Midbrain (tissue), 1 donor: ENCODE measurements at places on chromosomes 3 and 15.
A peak's percentile ranks its signal among the peaks of the same experiment; 100 is the strongest.

DNA sequence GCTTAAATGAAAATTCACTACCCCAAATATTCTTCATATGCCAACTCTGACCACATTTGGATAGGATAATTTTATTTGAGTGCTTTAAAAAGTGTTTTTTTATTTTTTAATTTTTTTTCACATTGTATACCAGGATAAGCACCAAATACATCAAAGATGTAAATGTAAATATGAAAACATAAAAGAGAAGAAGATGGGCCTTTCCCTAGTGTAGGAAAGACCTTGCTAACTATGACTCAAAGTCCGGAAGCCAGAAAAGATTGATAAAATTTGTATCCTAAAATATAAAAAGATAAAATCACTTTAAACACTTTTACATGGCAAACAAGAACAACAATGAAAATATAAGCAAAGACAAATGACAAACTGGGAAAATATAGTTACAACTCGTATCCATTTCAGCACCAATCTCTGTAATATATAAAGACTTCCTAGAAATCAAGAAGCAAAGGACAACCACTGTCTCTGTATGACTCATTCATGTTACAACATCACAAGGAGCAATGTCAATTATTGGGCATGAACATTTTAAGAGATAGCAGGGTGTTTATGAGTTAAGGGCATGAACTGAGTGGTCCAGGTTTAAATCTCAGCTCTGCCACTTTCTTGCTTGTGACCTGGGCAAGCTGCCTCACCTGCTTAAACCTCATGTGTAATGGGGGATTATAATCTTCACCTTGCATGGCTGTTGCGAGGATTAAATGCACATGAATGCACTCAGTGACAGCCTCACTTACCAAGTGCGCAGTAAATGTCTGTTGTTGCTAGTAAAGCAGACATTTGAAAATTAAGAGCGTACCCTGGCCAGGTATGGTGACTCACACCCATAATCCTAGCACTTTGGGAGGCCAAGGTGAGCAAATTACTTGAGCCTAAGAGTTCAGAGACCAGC, 25.3 kb upstream of the ARHGEF3 start:
- no peak for DNase-seq

DNA sequence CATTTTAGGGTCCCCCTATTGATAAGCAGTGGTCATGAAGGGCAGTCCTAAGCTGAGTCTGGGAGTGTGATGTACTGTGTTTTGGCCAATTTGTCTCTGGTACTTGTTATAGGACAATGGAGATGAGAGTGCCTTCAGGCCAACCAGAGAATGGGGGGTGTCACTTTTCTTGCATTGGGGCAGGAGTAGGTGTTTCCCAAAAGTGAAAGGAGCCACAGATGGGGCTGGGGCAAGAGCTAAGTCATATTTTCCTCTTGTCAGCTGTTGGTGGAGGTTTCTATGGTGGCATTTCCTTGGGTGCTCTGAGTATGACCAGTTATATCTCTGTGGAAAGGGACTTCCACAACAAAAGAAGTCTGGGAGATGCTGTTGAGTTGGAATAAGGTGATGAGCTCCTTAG, 24.7 kb upstream of the BSN start:
- DNase-seq: no peak

- no peak for DNase-seq
Measured at GRCh38 chr3:195873971-195874370, 34.4 kb downstream of the TNK2 start.

DNA sequence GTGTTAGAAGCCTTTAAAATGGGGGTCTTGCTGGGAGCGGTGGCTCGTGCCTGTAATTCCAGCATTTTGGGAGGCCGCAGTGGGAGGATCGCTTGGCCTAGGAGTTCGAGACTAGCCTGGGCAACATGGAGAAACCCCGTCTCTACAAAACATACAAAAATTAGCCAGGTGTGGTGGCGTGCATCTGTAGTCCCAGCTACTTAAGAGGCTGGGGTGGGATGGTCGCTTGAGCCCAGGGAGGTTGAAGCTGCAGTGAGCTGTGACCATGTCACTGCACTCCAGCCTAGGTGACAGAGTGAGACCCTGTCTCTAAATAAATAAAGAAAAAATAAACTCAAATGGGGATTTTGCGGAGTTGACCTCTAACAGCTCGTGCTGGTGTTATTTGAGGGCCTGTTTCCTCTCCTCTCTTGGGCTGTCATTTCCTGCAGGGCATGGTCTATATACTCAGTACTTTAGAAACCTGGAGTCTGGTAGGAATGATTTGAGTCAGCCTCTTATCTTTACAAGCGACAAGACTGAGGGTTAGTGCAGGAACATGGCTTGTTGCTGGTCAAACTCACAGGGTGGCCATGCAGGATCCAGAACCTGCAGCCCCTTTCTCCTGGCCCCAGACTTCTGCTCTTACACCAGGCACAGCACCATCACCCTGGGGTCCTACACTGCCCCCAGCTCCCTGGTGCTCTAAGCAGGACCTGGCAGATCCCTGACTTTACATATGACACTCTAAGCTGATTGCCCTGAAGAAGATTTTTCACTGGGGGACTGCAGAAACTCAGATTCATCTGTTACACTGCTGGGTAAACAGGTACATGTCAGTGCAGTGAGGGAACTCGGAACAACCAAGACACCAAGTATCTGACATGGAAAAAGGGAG, 15.1 kb downstream of the EHD4 start:
- no peak for DNase-seq

GRCh38 chr3:178172121-178172520, 364.1 kb upstream of the KCNMB2 start:
- DNase-seq: no peak

DNA sequence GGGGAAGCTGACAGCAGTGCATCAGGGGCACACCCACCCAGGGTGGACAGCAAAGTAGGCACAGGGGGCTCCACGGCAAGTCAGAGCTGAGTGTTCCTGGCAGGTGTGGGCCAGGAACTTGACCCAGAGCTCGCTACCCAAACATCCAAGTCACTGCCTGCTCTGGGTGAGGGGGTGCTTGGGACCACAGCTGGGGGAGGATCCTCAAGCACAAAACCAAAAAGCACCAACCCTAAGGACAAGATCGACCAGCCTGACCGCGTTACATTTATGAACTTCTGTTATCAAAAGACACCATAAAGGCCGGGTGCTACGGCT, 101.2 kb downstream of the CHSY1 start:
- DNase-seq: no peak

- DNase-seq: no peak
Measured at GRCh38 chr15:60469893-60470641, 8.9 kb downstream of the ICE2 start.

DNA sequence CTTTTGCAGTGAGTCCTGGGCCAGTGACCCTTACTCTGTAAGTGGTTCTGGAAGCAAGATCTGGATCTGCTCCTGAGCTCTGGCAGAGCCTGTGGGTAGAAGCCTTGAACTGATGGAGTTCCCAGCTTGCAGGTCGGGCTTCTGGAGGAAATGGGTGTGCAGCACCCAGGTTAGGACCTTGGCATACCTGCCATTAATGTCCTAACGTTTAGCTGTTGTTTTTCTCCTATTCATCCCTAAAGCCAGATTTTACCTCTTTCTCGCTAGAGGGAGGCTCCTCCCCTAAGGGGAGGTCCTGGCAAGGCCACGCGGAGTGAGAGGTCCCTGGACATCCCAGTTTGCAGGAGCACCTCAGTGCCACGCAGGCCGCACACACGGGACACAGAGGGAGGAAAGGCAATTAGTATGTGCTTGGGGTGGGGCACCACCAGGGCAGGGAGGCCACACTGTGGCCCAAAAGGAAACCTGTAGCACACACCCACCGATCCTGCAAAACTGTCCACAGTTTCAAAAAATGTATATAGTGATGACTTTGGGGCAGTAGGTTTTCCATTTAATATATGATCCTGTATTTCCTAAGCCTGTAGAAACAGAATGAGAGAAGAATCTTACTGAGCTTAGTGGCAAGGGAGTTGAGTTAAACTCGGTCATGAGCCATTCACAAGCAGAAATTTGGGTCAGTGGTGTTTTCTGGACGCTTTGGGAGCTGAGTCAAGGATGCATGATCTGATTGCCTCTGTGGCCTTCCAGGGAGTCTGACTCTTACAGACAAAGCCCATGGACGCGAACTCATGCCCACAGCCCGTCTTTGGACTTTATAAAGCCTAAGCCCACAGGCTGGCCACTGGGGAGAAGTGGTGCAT, 148.7 kb downstream of the LRRK1 start:
- no peak for DNase-seq

DNA sequence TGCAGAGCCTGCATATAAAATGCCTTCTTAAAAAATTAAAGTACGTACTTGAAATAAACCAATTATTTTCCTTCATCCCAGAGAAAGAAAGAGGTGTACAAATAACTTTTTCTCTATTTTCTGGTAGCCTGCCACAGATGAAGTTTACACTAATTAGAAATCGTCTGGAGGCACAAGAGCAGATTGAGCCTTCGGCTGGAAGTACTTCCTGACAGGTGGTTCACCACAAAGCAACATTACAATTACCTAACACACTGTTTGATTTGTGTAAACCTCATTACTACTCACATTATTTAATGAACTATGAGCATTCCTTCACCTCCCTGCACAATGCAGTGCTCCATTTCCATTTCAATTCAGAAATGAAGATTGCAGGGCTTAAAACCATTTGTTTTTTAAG, 856.1 kb downstream of the SI start:
- DNase-seq: no peak

DNA sequence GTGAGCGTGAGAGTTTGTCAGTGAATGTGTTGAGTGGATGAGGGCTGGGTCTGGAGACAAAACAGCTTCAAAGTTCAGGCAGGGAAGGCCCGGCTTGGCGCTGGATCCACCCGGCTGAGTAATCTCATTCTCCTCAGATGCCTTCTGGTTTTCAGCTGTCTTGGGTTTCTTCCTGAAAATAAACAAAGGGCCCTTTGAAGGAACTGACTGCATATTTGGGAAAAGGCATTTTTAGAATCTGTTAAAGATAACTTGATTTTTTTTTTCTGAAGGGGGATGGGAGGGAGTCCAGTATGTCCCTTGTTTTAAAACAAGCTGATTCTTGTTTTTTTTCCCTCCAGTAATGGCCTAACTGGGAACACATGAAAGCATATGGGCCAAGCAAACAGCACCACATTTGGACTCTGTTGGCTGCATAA, 86.4 kb downstream of the TIGIT start:
- DNase-seq: peak; percentile 83

GRCh38 chr15:73078722-73079121, 26.5 kb downstream of the NEO1 start:
- no peak for DNase-seq

- no peak for DNase-seq
Measured at GRCh38 chr3:106552351-106553043, 683.7 kb upstream of the CBLB start.

DNA sequence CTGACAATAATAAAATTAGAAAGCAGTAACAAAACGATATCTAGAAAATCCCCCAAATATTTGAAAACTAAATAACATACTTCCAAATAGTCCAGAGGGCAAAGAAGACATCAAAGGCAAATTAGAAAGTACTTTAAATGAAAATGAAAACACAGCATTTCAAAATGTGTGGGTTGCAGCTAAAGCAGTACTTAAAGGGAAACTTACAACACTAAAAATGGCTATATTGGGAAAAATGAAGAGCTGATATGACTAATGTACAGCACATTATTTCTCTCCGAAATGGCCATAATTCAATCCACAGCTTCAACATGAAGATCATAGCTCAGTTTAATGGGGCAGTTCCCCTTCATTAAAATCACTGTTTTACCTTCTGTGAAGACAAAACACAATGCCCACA, 71.9 kb downstream of the FBXL22 start:
- no peak for DNase-seq

- DNase-seq: no peak
Measured at GRCh38 chr3:133938770-133939462, 43.2 kb upstream of the RAB6B start.

GRCh38 chr15:40516322-40516721, 45.5 kb downstream of the CHST14 start:
- no peak for DNase-seq

GRCh38 chr3:49900491-49901153, 3.1 kb downstream of the MST1R start:
- DNase-seq: no peak

GRCh38 chr15:65494076-65494475, 23.4 kb downstream of the DPP8 start:
- DNase-seq: no peak

DNA sequence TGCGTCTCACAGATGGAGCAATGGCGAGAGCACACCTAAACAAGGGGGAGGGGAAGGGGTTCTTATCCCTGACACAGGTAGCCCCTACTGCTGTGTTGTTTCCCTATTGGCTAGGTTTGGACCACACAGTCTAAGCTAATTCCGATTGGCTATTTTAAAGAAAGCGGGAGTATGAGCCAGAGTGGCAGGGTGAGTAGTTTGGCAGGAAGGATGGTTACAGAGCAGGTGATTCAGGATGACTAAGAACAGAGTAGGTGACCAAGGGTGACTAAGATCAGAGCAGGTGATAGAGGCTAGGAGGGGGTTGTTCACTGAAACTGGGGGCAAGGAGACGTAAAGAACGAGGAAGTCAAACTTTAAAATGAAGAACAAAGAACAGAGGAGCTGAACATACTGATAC, 511.8 kb downstream of the EDEM1 start:
- no peak for DNase-seq

DNA sequence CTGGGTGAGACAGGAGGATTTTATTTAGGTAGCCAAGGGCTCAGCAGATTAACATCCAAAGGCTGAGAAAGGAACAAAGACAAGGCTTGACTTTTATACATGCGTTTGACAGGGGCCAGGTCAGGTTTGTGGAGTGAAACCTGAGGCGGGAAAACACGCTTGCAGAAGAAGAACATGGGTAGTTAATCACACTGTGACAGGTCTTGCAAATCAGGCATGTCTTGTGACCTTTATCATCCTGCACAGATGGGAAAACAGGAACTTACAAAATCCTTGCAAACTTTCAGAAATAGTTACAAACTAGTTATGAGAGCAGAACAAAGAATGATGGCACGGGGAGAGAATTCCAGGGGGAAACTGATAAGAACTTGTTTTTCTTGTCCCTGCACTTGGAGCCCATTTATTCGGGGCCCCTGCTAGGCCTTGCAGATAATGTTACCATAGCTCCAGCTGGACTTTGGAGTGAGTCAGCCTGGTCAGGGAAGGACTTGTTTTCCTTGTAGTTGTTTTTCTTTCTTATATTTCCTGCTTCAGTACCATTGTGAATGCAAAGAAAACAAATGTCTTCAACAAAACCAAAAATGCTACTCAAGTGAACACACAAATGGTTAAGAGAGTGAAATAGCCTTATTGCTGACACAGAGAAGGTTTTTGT, 965.9 kb upstream of the ROBO1 start:
- no peak for DNase-seq

GRCh38 chr3:12638105-12638504, 25.8 kb downstream of the RAF1 start:
- no peak for DNase-seq
